ENCODE measurements at places on chromosomes 6 and 20.
A peak's percentile ranks its signal among the peaks of the same experiment; 100 is the strongest.

- DNase-seq, result no peak
Measured at GRCh38 chr6:126210398-126211075, 129.4 kb upstream of the CENPW start.

DNA sequence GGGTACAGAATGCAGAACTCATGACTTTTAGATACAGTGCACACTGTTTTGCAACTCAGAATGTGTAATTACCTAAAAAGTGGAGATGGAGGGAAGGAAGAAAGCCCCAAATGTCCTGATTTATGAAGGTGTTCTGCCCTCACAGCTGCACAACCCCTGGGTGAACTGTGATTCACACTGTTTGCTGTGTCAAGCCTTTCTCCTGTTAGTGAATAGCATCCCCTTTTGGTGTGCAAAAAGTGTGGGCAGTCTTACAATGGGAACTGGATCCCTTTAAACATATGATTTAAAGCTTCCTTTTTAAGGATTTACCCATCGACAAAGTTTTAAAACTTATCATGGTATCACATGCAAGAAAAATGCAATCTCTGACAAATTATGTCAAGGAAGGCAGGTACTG, 633.4 kb upstream of the EPHA7 start:
- peak; percentile 87 for DNase-seq

DNA sequence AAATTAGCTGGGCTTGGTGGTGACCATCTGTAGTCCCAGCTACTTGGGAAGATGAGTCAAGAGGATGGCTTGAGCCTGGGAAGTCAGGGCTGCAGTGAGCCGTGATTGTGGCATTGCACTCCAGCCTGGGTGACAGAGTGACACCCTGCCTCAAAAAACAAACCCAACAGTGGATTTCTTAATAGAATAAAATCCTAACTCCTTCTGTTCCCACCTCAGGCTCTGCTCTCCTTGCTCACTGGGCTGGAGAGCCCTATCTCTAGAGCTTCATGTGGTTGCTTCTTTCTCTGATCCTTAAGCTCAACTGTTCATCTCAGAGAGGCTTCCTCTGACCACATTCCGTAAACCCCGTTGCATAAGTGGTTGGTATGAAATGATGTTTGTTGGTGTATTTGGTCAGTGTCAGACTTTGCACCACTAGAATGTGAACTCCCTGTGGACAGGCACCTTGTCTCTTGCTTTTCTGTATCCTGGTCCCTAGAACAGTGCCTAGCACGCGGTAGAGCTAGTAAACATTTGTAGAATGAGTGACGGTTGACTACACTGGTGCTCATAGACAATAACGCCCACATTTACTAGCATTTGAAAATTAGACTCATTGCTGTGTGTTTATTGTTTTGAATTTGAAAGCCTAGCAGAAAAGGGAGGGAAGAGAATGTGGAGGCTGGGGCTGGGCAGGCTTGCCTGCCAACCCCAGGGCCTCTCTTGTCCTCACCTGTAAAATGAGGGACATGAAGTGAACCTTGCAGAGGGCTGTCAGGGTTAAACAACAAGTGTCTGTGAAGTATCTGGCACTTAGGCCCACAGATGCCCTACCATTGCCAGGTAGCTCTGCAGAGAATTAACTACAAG, 4.2 kb downstream of the MAPRE1 start:
- DNase-seq, result no peak

- peak; percentile 23 for DNase-seq
Measured at GRCh38 chr6:132734694-132735236, 20.9 kb upstream of the VNN1 start.

DNA sequence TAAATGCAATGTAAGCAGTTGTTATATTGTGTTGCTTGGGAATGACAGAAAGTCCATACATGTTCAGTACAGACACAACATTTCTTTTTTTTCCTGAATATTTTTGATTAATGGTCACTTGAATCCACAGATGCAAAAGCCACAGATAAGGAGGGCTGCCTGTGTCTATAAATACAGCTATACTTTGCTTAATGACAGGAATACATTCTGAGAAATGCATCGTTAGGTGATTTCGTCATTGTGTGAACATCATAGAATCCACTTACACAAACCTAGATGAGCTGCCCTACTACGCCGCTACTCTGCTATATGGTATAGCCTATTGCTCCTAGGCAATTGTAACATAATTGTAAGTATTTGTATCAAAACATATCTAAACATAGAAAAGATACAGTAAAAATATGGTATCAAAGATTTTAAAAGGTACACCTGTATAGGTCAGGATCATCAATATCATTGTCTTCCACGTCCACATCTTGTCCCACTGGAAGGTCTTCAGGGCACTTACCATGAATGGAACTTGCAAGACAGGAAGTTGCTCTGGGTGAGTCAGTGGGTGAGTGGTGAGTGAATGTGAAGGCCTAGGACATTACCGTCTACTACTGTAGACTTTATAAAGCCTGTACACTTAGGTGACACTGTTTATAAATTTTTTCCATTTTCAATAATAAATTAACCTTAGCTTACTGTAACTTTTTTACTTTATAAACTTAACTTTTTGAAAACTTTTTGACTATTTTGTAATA, 27.9 kb upstream of the POPDC3 start:
- no peak for DNase-seq

- DNase-seq, result no peak
Measured at GRCh38 chr6:127243501-127243900, 23.2 kb upstream of the RNF146 start.

- no peak for DNase-seq
Measured at GRCh38 chr6:146363838-146364607, 179.6 kb upstream of the RAB32 start.

- DNase-seq, result peak; percentile 46
Measured at GRCh38 chr6:133512410-133513016, 271.4 kb downstream of the EYA4 start.

DNA sequence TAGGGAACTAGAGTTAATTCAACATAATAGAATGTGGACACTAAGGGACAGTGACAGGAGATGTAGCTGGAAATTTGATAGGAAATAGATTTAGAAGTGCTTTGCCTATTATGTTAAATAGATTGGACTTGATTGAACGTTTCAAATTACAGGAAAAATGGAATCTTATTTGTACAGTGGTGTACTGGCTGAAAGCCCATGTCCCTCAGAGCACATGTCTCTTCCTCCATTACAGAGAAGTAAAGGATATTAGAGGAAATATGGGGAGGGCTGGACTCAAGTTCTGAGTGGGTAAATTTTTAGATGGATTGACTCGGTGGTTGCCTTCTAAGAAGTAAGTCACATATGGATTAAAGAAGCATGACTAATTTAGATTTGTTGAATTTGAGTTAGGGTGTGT, 11.4 kb downstream of the PKIB start:
- peak; percentile 96 for DNase-seq

- peak; percentile 25 for DNase-seq
Measured at GRCh38 chr6:39029156-39030011, 19.2 kb upstream of the GLP1R start.

- no peak for DNase-seq
Measured at GRCh38 chr6:144364782-144365181, 79.6 kb downstream of the UTRN start.

GRCh38 chr6:127267646-127268625, 1.3 kb downstream of the RNF146 start:
- peak; percentile 81 for DNase-seq

DNA sequence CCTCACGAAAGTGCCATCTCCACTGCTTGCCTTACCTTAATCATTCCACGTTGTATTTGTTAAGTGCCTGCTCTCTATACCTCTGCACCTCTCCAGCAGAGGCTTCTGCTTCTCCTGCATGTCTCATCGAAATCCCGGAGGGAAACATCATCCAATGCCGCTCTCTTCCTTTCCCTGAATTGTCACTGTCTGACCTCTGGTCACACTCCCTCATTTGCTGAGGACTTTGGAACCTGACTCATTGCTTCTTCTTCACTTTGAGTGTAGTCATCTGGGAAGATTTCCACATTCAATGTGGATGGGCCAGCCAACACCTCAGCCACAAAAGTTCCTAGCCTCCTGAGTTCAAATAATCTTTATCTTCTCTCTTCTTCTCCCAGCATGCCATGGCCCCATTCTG, 78.9 kb upstream of the BEND6 start:
- DNase-seq, result no peak

DNA sequence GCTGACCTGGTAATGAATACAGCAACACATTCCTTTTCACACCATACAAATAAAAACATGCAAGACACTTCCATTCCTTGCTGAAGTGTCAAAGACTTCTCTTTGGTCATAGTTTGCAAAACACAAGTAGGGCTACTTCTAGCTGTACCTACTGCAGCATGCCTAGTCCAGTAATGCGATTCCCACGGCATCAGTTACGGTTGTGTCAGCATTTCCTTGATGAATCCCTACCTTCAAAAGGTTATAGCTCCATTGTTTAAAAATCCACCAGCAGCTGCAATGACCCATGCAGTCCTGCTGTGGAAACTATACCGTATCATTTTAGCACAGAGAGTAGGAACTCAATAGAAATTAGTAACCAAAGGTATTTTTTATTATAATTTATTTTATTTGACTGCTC, 1371.5 kb downstream of the EPHA7 start:
- DNase-seq, result peak; percentile 64

GRCh38 chr20:47262365-47263013, 94.0 kb downstream of the ZMYND8 start:
- DNase-seq, result peak; percentile 78

- DNase-seq, result no peak
Measured at GRCh38 chr6:53741034-53741823, 53.6 kb upstream of the LRRC1 start.

DNA sequence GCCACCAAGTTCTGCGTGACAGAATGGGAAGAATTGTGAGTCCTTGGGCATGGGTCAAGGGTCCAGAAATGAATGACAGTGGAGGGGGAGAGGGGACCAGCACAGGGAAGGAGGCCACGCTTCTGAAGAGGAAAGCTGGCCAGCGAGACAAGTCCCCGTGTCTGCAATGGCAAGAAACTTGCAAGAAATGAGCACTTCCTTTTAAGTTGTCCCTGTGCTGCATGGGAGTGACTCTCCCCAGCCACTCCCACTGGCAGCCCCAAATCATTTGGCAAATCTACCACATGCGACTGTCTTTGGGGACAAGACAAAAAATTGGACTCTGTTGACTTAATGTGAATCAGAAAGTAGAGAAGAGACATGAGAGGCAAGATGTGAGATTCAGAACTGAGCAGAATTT, 242.2 kb upstream of the RREB1 start:
- DNase-seq, result no peak

GRCh38 chr20:58956078-58956477, 25.0 kb upstream of the NELFCD start:
- peak; percentile 12 for DNase-seq

GRCh38 chr6:3247255-3248146, 11.2 kb upstream of the PSMG4 start:
- peak; percentile 87 for DNase-seq

DNA sequence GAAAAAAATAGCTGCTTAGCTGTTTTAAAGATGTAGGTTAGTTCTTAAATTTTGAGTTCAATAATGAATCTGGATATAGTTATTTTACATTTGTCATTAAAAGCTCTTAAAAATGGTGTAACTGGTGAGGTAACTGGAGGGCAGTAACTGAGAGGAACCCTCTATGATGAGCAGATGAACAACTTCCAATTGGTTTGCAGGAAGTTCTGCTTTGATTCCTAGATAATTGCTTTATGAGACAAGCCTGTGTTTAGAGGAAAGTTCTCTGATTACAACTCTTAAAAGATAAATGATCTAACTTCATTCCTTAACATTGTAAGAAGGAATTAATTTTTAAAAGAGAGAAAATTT, 8.5 kb downstream of the MYLIP start:
- no peak for DNase-seq

DNA sequence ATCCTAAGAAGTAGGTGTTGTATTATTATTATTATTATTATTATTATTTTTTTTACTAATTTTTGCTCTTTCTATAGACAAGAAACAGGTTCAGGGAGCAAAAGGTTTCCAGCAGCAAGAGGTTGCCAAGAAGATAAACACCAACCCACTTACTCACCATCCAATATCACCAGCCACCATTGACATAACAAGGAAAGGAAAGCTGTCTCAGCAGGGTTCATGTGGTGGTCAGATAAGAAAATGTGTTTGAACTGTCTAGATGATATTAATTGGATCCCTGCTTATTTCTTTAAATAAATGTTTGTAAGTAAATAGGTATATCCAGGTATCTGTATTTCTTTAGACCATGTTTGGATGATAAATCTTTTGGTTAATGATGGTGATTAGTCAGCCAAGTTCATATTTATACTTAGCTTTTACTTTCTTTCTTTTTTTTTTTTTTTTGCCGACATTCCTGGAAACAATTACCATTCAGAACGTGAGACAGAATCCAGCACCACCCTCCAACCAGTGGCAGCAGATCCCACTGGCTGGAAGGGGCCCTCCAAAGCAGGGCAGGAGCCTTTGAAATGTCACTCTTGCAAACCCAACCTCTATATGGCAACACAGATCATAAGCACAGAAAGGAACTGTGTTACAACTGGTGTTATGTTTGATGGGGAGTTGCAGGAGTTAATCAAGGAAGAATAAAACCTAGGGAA, 139.2 kb upstream of the ECI2 start:
- no peak for DNase-seq

DNA sequence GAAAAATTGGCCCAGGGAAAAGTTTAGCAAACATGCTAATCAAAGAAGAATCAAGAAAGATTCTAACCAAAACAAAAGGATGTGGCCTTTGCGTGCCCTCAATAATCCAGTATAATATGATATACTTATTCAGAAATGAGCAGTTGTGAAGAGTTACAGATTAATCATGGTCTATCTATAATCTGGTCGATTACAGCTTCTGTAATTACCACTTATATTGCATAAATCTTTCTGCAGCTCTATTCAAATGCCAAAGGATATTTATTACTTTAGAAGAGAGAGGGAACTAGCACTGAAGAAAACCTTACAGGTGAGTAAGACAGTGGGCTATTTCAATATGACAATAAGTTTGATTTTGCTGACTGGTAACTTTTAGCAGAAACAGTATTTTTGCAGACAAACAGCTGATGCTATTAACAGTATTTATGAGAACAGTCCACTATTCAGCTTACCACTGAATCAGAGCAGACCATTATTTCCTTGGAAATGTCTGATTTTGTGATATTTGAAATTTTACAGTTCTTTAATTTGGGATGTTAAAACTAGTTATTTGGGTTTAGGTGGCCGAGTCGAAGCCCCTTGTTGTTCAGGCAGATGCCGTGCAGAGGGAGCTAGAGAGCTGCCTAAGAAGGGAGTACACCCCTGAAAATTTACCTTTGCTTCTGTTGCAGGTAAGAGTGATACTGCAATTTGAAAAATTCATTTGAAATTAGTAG, 92.2 kb downstream of the CEP57L1 start:
- peak; percentile 90 for DNase-seq

DNA sequence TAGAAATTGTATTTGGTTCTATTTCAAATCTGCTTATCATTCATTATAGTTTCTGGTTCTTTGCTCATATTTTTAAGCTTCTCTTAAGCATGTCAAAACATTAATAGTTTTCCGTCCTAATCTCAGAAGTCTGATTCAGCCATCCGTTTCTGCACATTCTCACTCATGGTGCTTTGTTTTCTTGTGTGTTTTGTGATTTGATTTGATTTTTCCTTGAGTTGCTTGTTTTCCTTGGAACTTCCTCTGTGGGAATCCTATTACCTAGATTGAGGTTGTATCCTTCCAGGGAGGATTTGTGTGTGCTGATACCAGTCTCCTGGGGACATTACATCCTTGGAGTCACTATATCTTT, 7.9 kb downstream of the SNX9 start:
- DNase-seq, result peak; percentile 67
